ENCODE measurements at places on chromosomes 3 and 15.

- peak; percentile 17 for DNase-seq
Measured at GRCh38 chr3:184154885-184155643, at the start of gene DVL3. DVL3 (plus strand) TSS chr3:184155377; CDS start chr3:184155636, 259 bp downstream.

- no peak for DNase-seq
Measured at GRCh38 chr3:169241991-169242707, 421.4 kb downstream of the MECOM start.

GRCh38 chr3:41900265-41900664 lies 61.6 kb downstream of the ULK4 start:
- DNase-seq: no peak

GRCh38 chr3:121443456-121443855 lies 102.3 kb downstream of the POLQ start:
- DNase-seq: no peak

GRCh38 chr3:144098691-144099090 lies 127.1 kb downstream of the DIPK2A start:
- no peak for DNase-seq

DNA sequence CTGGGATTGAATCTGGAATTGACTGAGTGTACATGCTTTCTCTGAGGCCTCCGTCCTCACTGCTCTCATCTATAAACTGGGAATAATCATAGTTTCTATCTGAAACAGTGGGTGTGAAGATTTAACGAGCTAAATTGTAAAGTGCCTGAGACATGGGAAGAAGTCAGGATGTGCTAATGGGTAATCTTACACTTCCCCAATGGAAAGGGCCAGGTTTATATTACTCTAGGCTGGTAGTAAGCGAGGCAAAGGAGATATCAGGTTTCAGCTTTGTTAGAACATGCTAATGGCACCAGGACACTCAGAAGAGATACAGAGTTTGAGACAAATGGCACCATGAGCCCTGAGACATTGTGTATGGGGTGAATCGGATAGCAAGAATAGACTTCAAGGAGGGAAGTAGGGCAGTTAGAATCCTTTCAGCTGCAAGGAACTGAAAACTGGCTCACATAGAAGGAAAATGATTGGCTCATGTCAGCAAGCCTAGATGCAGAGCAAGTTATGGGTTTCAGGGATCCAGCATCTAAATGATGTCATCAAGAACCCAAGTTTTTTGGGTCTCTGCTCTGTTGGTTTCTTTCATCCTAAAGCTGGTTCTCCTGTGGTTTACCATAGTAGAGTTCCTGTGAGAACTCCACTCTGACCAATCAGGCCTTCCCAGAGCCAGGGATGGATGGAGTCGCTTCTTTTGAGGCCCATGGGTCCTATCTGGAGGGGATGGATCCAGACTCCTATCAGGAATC lies 21.8 kb downstream of the FLNB start:
- DNase-seq: no peak

- DNase-seq: no peak
Measured at GRCh38 chr15:52558196-52558595, 10.6 kb downstream of the ARPP19 start.

GRCh38 chr15:52097180-52097579 lies 15.4 kb downstream of the BCL2L10 start:
- no peak for DNase-seq

- no peak for DNase-seq
Measured at GRCh38 chr3:177883957-177884356, 652.3 kb upstream of the KCNMB2 start.

- DNase-seq: no peak
Measured at GRCh38 chr3:138327831-138328230, 1.8 kb downstream of the NME9 start.

- no peak for DNase-seq
Measured at GRCh38 chr3:126664591-126665214, 9.8 kb upstream of the TXNRD3 start.

DNA sequence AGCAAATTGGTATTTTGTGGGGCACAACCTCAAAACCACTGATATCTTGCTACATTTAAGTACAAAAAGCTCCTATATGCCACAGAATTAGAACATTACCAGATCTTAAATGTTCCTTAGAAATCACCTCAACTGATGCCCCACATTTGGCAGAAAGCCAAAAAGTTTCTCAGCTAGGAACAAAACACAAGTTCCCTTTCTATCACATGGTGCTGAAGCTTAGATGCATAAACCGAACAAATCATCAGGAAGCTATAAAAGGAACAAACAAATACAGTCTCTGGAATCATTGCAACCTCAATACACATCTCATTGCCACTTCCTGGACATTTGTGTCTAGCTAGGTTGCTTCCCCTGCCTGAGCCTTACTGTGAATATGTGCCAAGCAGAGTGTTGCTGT lies 492.6 kb downstream of the LPP start:
- DNase-seq: no peak

GRCh38 chr15:89993349-89993748 lies 7.8 kb upstream of the ZNF710 start:
- DNase-seq: no peak

GRCh38 chr3:149449182-149449581 lies 25.3 kb upstream of the TM4SF4 start:
- no peak for DNase-seq

DNA sequence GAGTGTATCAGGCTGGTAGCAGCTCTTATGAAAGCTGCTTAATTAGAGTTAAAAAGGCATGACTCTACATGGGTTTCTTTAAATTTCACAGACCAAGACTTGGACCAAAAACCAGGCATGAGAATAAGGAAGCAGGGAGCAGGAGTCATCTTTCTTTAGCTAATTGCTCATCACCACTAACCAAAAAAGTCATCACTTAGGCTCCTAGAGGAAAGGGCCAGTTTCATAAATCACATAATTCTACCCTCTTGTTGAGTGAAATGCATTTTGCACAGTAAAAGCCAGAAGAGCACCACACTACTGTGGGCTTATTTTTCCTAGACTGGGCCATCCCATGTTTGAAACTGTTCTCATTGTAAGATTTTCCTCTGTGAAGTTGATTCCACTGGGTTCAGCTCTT lies 175.6 kb downstream of the GREM1 start:
- DNase-seq: no peak

GRCh38 chr3:133573054-133573628 lies 345 bp upstream of the CDV3 start:
- peak; percentile 100 for DNase-seq

DNA sequence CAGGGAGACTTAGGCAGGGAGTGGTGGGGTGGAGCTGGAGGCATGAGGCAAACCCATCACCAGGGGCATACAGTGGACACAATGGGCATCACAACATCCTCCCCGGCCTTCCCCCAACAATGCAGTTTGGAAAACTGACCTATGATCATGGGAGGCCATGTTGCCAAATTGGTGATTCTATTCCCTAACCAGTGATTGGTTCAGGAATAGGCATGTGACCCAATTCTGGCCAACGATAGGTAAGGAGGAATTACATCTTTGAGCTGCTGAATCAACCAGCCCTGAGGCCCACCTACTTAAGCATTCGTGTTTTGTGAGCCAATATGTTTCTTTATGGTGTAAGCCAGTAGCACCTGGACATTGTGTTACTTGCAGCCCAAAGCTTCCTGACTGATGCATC lies 40.0 kb downstream of the LINGO1 start:
- no peak for DNase-seq

DNA sequence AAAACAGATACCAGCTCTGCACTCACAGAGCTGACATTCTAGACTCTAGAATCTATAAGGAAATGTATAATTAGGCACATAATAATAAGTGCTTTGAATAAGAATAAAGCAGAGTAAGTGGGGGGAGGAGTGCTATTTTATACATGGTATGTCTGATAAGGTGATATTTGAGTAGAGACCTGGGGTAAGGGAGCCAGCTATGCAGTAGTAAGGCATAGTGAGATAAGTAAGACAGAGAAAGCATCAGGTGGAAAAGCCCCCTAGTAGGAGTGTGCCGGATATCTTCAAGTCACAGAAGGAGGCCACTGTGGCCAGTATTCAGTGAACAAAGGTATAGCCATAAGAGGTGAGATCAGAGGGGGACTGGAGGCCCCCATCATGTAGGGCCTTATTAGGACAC lies 3.0 kb downstream of the SS18L2 start:
- no peak for DNase-seq
